ENCODE measurements at places on chromosomes 1 and 21.

GRCh38 chr1:160006312-160006940 lies 25.4 kb downstream of the PIGM start:
- peak; percentile 71 for ATAC-seq

DNA sequence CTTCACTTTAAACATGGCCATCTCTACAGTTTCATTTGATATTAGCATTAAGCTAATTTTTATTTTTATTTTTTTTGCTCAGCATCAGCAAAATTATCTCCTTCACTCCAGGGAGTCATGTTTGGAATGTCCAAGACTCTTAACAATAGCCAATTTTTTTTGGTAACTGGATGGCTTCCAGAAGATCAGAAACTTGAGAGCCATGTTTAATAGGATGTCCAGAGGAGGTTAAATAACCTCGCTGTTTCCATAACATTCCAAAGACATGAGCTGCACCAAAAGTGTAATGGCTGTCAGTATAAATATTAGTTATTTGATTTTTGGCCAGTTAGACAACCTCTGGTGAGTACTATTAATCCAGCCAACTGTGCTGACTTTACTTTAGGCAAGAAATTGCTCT lies 80.7 kb downstream of the DNTTIP2 start:
- no peak for ATAC-seq

GRCh38 chr1:107135463-107135862 lies 5.4 kb upstream of the NTNG1 start:
- no peak for ATAC-seq

DNA sequence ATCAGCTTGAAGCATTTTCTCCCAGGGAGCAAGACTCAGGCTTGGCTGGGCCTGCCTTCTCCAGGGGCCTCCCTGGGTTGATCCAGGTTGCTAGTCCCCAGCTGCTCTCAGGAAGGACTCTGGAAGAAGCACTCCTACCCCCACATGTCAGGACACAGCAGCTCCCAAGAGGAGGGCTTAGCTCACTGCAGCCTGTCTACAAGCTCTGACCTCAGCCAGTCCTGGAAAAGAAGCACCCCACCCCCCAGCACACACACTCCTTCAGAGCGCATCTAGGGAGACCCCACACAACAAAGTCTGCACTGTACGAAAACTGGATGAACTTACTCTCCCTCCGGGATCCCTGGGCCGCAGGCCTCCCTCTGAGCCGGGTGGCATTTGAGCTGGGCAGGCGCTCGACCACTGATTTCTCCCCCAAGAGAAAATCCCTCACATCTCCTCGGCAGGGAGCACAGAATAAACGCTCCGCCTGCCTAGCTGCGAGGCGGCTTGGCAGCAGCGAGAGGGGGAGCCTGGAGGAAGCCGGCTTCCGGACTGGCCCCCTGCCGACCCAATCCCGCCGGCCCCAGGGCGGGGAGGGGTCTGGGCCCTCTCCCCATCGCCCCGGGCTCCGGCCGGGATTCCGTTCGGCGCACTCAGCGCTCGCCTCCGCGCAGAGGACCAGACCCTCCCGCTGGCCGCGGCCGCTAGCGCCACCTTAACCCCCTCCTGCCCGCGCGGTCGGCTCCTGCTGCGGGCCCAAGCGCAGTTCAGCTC lies at the start of gene KCNA2:
Gene KCNA2, minus strand, starts transcription at position 458 of the 756 bp plus-strand sequence. CDS start 1,576 bp downstream, outside the sequence.
- ATAC-seq: peak; percentile 27

DNA sequence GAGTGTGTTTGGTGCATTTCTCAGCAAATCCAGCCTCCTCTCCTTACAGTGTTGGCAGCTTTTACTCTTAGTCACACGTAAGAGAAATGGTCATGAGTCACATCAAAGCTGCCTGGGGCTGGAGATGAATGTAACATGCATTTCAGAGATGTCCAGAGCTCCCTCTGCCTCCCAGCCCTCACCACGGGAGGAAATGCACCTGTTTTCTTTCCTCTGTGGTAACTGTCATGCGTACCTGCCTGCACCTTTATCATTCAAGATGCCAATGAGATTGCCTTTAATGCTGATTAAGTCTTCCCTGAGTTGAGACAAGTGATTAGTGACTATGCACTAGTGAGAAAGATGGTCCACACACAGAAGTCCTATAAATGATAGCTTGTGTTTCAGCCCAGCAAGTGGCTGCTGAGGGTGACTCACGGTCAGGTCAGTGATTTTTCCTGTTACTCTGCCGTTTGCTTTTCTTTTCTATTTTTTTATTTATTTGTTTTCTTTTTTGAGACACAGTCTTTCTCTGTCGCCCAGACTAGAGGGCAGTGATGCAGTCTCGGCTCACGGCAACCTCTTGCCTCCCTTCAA lies 277.3 kb upstream of the FMN2 start:
- peak; percentile 94 for ATAC-seq

- no peak for ATAC-seq
These were observed 215.6 kb downstream of the GPR52 start for GRCh38 chr1:174663358-174663757.

Measured in esophagus mucosa (tissue), 1 donor.